ENCODE measurements at places on chromosomes 6 and 20.

- no peak for DNase-seq
These were observed at the start of gene ZNF311 for GRCh38 chr6:29005183-29005885. Gene ZNF311, minus strand, starts transcription at chr6:29005315. Its CDS starts 1,361 bp downstream, at chr6:29003954.

- DNase-seq = no peak
These were observed 21.9 kb upstream of the RREB1 start for GRCh38 chr6:7085911-7086310.

DNA sequence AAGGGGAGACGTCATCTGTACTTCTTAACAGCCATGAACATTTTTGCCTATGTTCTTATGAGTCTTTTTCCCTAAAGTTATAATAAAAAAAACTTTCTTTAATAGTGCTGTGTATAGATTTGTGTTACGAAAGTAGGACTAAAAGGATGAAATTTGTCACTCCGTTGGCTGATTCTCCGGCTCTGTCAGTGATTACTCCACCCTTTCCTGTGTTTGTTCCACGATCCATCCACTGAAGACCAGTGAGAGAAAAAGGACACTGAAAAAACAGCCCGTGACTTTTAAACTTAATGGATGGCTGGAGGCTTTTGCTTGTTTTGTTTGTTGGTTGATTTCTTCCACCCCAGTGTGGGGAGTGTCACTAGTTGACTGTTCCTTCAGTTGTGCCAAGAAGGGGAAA is 232.0 kb upstream of the NOX3 start:
- no peak for DNase-seq

DNA sequence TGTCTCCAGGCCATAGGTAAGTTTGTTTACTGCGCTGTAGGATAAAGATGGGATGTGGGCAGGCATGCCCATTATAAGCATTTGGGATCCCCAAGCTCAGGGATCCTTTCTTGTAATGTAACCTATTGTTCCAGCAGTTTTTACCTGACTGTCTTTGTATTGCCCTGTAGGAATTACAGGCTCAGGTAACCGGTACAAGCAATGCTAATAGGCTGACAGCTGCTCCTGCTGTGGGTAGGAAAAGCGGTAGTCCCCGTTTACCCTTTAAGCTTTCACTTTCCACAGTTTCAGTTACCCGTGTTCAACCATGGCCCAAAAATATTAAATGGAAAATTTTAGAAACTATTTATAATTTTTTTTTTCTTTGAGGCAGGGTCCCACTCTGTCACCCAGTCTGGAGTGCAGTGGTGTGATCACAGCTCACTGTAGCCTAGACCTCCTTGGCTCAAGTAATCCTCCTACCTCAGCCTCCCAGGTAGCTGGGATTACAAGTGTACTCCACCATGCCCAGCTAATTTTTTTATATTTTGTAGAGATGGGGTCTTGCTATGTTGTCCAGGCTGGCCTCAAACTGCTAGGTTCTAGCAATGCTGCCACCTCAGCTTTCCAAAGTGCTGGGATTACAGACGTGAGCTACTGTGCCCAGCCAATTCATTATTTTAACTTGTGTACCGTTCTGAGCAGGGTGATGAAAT is 108.6 kb downstream of the CDYL start:
- no peak for DNase-seq

- DNase-seq = no peak
These were observed 6.0 kb upstream of the PTK7 start for GRCh38 chr6:43070028-43070632.

DNA sequence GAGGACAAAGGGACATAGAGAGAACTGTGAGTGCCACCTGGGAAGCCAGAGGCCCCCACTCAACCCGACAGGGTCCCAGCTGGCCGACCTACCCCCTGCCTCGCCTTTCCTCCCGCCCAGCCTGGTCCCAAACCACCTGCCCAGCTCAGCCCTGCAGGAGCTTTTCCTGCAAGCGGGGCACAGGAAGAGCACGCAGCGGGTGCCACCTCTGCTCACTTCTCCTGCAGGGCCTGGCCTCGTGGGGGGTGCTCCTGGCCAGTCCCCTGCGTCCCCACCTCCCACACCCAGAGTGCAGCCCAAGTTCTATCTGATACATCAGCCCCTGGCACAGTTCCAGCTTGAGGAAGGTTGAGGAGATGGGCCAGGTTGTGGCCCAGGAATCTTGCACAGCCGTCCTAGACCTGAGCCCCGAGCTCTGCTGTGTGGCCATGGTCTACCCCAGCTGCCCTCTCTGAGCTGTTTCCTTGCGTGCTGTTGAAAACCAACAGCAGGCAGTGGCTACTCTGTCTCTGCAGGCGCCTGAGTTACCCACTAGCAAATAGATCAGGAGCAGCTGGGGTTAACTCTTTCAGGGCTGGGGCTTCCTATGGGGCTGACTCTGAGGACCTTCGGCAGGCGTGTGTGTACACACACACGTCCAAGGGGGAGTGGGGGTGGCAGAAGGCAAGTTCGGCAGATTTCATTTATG is 1.7 kb downstream of the NECAB3 start:
- no peak for DNase-seq

DNA sequence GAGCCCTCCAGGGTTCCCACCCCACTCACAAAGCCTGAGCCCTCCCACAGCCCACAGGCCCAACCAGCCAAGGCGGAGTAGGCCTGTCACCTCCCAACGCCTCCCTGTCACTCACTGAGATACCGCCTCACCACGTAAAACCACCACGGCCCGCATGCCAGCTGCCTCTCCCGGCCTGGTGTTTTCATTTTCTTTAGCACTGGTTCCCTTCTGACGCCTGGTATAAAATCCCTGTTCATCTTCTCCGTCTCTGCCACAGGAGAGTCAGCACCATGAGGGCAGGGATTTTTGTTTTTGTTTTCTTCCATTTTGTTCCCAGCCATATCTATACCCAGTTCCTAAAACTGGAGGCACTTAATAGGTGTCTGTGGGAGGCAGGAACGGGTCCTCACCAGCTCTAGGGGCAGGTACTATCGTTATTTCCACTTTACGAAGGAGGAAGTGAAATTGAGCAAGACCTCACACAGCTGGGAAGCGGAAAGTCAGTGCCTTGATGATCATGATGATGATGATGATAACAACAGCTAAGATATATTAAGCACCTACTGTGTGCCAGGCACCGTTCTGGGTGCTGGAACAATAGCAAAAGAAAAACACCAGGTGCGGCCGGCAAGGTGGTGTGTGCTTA is 58.6 kb downstream of the SNAI1 start:
- DNase-seq = no peak

DNA sequence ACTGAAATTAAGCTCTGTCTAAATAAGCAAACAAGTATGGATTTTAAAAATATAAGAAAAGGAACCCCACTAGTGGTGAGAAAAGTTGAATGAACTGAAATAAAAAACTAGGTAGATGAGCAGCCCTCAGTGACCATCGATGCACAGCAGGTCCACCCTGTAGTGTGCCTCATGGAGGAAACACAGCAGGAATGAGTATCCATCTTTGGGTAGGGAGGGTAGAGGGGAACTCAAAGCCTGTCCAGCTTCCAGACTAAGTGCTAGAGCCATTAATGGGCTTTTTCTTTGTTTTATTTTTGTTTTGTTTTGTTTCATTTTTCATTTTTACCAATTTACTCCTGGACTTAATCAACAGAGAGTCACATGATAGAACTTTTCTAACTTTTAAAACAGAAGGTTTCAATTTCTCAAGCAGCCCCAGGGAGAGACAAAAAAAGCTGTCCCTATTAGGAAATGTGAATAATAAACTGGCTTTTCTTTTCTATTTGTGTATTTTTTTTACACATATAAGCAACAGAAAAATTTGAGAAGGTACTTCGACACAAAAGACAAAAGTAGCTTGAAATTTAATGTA is 700.6 kb downstream of the HACE1 start:
- no peak for DNase-seq

DNA sequence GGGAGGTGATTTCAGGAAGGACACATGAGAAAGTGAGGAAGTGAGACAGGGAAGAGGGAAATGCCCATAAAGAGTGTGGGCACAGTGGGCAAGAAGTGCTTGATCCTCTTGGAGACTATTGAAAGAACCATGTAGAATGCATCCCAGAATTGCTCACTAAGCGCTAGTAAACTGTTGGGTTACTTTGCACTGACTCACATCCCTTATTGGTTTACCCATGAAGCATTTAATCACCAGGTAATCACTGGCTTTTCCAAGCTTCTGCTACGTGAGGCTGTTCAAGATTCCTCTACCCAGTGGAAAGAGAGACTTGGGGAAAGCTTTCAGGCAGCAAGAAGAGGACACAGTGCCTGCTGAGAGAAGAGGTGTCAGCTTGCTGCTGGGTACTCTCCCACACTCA is 410.0 kb upstream of the JAG1 start:
- no peak for DNase-seq

DNA sequence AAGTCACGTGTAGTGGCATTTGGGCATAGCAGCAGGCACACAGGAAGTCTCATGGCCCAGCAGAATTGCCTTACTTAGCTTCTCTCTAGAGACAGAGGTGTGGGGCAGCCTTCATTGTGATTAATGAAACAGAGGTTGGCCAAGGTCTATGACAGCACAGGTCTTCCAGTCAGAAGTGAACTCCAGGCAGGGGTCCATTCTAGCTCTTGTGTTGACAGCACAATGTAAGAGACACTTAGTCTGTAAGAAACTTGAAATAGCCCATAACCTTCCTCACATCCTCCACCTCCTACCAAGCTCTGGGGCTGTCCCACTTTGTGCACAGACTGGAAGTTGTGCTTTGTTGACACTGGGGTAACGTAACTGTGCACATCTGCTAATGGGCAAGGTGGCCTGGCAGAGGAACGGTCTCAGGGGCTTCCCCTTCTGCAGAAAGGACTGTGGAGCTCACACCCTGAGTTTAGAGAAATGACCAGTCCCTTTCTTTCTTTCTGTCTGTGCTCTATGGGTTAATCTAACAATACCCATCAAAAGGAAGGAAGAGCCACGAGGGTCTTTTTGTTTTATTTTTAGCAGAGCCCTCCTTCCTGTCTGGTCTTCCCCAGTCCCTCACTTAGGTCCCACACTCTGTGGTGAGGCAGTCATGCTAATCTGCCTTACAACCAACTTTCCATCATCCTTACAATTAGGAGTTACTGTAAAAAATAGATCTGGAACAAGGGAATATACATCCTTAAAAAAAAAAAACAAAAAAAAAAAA is 35.6 kb upstream of the TAGAP start:
- DNase-seq = no peak

DNA sequence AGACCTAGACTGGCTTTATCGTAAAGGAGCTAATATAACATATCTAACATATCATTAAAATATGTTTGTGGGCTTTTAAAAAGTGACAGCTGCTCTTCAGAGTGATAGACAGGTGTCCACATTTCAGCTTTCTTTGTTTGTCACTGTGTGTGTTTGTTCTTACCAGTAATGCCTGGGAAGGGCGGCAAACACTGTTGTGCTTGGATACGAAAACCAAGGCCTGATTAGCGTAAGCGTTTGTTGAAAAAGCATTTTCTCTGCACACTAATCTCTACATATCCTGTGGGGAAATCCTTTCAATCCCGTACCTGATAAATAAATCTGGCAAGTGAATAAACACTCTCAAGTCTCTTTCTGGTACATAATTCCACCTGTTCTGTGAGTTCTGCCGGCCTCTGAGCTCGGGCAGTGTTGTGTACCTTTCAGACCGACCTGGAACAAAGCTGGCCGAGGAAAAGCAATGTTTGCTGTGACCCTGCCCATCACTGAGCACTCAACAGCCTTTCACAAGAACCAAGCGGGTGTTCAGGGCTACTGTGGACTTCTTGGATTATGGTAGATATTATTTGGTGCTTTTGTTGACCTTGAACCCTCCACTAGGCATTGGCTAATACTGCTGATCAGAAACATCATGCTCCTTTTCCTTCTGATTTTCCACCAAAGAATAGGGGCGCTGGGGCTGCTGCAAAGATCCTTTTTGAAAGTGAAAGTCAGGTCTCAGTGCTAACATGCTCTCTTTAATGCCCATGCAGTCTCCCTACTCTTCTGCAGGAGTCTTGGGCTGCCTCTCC is 100.4 kb downstream of the CD83 start:
- DNase-seq = no peak

DNA sequence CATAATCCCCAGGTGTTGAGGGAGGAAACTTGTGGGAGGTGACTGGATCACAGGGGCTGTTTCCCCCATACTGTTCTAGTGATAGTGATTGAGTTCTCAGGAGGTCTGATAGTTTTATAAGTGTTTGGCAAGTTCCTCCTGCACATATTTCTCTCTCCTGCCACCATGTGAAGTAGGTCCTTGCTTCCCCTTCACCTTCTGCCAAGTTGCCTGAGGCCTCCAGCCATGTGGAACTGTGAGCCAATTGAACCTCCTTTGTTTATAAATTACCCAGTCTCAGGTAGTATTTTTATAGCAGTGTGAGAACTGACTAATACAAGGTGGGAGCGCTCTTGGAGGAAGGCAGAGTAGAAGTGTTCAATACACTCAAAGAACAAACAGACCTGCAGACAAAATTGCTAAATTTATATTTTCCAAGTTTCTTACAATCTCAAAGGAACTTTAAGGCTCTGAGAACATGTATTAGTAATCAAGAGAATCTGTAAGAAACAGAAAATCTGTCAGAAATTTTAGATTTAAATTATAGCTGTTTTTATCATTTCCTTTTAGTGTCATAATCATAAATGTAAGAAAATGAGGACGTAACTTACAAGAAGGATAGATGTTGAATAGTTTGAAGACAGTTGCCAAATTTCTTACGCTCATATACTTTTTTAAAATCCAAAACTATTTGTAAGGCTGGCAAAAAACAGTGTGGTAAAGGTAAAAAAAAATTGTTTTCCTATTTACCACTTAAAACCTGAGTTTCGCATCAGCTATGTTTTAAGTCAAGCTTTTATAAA is 77.7 kb downstream of the ASCC3 start:
- no peak for DNase-seq

- DNase-seq = no peak
These were observed 379.4 kb upstream of the MAN1A1 start for GRCh38 chr6:119728935-119729334.

- DNase-seq = no peak
These were observed 388.2 kb upstream of the CITED2 start for GRCh38 chr6:139762587-139763031.

- DNase-seq = no peak
These were observed 1370.3 kb upstream of the CITED2 start for GRCh38 chr6:140744659-140745320.

GRCh38 chr6:157266274-157267101 is 56.8 kb downstream of the TMEM242 start:
- DNase-seq = no peak

GRCh38 chr6:163347021-163347446 is 67.5 kb upstream of the QKI start:
- DNase-seq = no peak

GRCh38 chr6:99434702-99435530 is 9.8 kb upstream of the PNISR start:
- DNase-seq = no peak
